Occipital lobe (tissue), 3 donors: ENCODE measurements at places on chromosomes 6 and 20. TPM values are rescaled to one million over a fixed set of nuclear protein-coding genes. Genes with fewer than 3 reads are reported as not detected.

FOXC1 gene
- 4.8 TPM for total RNA-seq

B3GALT4 gene
- total RNA-seq: 12.5 TPM

GTSF1L gene
- total RNA-seq: not detected

OR2H2 gene
- not detected for total RNA-seq

PRND gene
- total RNA-seq: 1.1 TPM

MYCT1 gene
- total RNA-seq: 4.7 TPM

MOG gene
- not detected for total RNA-seq

CTCFL gene
- total RNA-seq: not detected

DNA sequence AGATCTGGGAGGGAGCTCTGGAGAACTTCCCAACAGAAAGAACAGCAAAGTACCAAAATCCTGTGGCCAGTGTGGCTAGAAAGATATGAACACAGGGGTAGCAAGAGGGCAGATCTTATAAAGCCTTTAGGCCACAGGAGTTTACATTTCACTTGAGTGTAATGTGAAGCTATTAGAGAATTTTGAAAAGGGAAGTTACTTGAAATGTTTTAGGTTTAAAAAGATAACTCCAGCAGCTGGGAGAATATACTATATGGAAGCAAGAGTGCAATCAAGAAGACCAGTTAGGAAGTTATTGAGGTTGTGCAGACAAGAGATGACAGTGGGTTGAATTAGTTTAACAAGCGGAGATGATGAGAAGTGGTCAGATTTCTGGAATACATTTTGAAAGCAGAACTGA lies 7.9 kb downstream of the SUPT3H start:
- DNase-seq: no peak

GRCh38 chr6:145814035-145814500 lies 527 bp downstream of the FBXO30 start:
- peak; percentile 43 for DNase-seq

DNA sequence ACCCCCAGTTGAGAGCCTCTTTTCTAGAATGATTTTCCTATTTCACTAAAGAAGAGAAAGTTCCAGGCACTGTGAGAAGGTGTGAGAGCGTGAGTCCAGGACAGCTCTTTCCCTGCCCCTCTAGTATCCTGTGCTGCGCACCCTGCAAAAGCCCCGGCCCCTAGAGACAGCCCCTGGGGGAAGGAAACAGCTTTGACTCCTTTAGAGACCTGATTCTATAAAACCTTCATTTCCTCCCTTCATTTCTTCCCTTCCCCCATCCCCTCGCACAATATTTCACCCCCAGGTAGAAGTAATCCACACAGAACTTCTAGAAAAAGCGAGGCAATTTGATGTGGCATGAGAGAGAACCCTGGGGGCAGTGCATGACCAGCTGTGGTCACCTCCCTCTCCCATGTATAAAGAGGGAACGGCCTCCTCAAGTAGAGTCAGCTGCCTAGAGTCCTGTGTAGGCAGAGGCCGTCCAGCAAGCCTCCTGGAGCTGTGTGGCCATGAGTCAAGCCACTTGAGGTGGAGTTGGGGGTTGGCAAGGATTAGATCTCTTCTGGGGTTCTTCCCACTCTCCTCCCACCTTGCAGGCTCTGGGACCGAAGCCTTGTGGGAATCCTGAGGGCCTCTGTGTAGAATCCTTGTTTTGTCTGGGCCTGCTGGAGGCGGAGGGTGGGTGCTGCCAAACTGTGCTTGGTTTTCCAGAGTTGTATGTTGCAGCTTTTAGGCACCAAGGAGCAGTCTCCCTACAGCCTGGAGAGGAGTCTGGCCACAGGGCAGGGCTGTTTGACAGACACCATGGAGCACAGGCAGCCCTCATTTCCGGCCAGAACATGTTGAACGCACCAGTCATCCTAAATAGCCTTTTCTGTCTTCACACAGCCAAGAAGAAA lies 41.7 kb downstream of the CHMP4B start:
- DNase-seq: no peak

DNA sequence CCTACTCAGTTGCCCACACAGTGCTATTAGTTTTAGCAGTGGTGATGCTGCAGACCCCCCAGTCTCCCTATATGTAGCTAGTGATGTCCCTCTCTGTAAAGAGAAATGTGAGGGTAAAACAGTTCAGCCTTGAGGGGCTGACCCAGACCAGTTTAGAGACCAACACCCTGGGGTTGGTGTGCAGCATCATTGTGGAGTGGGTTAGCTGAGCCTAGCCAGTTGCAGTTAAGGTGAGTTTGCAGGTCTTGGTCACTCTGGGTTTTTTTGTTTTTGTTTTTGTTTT lies 401 bp upstream of the B3GALT4 start:
- no peak for DNase-seq

DNA sequence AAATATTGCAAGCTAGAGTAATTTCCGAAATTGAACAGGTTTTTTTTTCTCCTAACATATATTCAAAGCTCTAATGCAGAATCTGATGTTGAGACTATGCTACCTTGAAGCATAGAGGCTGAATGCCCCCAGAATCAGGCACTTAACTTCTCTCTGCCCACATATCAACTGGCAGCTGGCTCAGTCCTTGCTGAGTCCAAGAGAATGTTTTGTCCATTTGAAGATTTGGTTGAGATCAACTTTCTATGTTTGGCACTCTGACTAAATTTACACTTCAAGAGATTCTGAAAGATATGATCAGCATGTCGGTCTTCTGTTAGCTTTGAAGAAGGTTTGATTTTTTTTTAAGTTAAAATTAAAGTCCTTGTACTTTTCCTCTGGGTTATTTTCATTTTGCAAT lies 1298.1 kb downstream of the EPHA7 start:
- no peak for DNase-seq

- no peak for DNase-seq
Measured at GRCh38 chr6:122589115-122589514, 21.1 kb upstream of the PKIB start.

GRCh38 chr6:160224639-160225237 lies 33.9 kb downstream of the SLC22A2 start:
- no peak for DNase-seq

DNA sequence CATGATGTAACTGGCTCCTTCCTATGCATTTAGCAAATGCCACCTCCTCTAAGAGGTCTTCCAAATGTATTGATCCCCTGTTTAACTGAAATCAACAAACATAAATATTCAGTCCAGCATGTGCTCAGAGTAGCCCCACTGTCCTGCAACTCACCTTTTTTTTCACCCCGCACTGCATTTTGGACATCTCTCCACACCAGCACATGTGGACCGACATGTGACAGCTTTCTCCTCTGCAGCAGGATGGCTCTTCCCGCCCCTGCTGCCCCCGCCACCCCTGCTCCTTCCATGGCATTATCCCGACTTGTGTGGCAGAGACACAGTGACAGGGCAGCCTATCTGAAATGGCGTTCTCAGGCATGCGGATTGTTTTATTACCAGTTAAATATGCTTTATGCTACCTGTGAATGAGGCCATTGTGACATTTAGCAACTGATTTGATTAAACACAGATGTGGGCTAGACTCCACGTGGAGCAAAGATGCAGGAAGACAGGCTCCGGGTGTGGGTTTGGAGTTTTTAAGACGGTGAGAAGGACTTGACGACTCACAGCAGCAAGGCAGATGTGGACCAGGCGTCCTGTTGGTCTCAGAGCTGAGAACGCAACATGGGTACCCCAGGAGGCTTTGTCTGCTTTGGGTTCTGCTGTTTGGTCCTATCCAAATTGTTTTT lies 161.2 kb downstream of the EYA2 start:
- DNase-seq: no peak
